ENCODE measurements at places on chromosomes 7 and 10. TPM values are rescaled to one million over a fixed set of nuclear protein-coding genes. Genes with fewer than 3 reads are reported as not detected.

Gene ANXA8L1
- not detected for total RNA-seq

Gene NME8
- not detected for total RNA-seq

Gene CH25H
- 0.14 TPM for total RNA-seq

Gene GTPBP10
- 31.2 TPM for total RNA-seq

Gene EVX1
- not detected for total RNA-seq

Gene HMX2
- total RNA-seq: 0.18 TPM

Gene ZNF804B
- total RNA-seq: not detected

Gene CHN2
- not detected for total RNA-seq

Gene NAT16
- not detected for total RNA-seq

Gene CYP2E1
- 0.32 TPM for total RNA-seq

Gene PITX3
- total RNA-seq: not detected

Gene PRKAR2B
- total RNA-seq: 1.7 TPM

Gene FKBP14
- total RNA-seq: 7.9 TPM

Gene CNNM1
- 2.2 TPM for total RNA-seq

Gene NPC1L1
- 0.06 TPM for total RNA-seq

Gene HOXA4
- total RNA-seq: 0.59 TPM

Gene SYT15
- total RNA-seq: 0.27 TPM

Gene VSIR
- 54.5 TPM for total RNA-seq

Gene SPDYE2
- not detected for total RNA-seq

Gene ANKRD22
- 0.18 TPM for total RNA-seq
